HEK293T (cell line): ENCODE measurements at places on chromosomes 4 and X.

DNA sequence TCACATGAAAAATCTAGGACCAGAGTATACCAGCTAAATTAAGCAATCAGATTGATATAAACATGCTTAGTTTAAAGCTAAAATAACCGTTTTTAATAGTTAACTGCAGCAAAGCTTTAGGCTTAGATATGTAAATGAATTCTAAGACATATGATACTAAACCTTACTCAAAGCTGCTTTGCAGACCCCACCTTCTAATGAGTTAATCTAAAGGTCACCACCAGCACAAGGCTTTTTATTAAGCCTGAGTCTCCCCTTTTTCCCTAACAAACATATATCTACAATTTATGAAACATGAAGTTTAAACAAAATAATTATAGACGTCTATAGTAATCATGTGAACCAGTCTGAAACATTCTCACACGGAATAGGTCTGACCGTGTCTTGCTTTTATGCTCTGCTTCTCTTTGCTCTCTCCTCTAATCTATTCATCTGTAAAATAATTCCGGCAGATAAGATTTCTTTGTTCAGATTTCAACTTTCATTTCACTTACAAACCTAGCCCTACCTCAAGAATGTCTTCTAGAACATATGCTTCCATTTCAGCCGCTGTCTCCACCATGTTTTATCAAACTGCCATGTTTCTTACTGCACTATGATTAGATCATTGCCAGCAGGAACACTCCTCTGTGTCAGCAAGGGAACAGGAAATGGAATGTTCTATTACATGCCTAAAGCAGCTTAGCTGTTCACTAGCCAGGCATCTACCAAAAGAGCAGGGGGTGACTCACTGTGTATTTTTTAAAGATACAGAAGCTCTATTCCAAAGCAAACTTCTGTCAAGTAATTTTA lies 35.9 kb downstream of the ANKRD17 start:
- DNase-seq = peak; percentile 73

DNA sequence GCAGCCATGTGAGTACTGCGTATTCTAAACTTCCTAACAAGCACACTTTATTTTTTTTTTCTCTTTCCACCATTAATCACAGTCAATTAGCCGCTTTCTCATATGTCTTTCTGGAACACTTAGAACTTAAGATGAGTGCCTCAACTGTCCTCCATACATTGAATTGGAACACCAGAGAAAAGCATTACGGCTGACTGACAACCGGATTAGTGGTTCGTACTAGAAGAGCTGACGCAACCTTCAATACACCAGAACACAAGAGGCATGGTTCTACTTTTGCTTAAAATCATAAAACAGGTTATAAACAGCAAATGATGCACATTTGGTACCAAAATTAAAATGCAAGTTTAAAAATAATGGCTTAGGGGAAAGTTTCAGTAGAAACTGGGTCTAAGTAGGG lies 3.3 kb downstream of the TMEM47 start:
- no peak for DNase-seq

GRCh38 chrX:73977542-73978169 lies 326.3 kb upstream of the ZCCHC13 start:
- no peak for DNase-seq

DNA sequence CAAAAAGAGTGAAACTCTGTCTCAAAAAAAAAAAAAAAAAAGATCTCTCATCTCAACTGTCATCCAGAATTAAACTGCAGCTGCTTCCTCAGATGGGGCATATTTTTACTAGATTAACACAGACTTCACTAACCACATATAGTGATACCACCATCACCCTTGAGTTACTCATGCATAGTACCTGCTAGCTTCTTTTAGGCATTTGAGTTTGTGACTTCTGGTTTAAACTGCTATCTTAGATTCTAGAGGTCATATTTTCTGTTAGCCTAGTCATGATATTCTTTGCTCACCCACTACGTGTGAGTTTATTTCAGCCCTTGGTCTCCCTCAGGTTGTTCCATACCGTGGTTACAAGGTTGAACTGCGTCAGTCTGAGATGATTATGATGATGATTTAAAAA lies 154.9 kb upstream of the BMP3 start:
- DNase-seq = no peak

DNA sequence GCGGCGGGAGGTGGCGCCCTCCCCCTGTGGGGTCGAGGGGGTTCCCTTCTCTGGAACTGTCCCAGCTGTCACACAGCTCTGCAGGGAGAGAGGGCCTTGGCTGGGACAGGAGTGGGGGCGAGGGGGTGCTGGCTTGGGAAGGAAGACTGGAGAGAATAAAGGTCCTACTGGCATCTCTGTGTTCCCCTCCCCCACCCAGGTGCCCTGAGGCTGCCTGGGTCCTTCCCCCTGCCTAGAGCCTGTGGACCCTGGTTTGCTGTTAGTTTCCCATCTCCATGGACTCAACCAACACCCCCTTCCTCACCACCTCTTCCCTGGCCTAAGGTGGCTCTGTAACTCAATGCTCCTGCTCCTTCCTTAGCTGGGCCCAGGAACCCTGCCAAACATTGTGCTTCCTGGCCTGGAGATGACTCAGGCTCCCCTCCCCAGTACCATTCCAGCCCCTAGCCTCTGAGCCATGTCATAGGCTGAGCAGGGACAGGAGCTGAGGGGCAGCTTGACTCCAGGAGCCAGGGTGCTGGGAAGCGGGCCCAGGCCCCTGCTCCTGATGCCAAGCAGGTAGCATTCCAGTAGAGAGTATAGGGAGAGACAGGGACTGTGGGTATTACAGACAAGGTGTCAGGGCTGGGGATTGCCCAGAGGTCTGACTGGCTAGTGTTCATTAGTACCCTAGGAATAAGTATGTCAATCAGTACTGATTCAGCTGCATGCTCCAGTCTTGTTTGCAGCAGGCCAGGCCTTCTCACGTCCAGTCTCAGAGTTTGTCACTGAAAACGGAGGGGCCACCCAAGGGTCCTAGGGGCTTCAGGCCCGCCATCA lies 100.7 kb downstream of the EFNB1 start:
- no peak for DNase-seq

- no peak for DNase-seq
Observed at GRCh38 chrX:54386314-54386713, 28.5 kb upstream of the WNK3 start.

GRCh38 chrX:147626605-147627004 lies 285.1 kb upstream of the FMR1 start:
- DNase-seq = no peak

DNA sequence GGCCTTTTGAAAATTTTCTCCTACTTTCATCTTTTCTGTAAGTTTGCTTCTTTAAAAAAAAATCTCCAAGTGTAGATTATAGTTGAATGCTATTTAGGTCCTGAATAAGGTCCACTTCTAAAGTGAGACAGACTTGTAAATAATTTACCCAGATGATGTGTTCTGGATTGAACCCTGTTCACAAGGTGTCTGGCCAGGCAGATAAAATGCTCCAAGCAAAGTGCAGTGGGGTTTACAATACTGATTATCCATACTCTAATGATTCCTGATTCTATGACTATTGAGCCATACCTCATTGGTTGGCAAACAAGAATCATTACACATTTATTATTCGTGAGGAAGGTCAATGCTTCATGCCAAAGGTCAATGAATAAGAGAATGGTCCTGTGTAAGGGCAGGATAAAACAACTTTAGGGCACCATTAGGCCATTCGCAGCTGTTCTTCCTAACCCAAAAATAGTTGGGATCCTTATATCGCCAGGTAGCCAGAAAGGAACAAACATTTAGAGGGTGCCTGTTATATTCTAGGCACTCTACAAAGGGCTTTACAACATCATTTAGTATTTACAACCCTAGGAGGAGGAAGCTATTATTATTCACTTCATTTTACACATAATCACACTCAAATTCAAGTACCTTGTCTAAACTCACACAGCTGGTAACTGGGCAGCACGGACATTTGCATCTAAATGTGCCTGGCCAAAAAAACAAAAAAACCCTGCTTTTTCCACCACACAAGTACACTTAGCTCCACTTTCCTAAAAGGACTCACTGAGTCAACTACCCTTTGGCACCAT lies 18.6 kb upstream of the SAT1 start:
- no peak for DNase-seq

DNA sequence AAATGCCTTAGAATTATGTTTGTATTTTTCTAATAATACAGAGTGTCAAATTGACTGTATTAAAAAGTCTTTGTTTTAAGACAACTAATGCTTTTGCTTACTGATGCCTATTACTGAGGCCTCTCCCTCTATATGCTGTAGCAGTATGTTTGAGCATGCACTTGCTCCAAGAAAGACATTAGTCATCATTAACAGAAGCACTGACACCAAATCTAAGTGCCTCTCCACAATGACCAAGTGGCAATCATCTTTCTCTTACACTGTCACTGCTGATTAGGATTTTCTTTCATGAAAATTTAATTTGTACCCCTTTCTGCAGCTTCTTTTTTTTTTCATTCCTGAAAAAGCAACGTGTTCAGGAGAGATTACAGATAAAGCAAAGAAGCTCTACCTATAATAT lies 11.1 kb upstream of the MAB21L2 start:
- DNase-seq = no peak
